Left renal cortex interstitium (tissue), 4 donors: ENCODE measurements at places on chromosomes 12 and 14. TPM values are rescaled to one million over a fixed set of nuclear protein-coding genes. Genes with fewer than 3 reads are reported as not detected.
A peak's percentile ranks its signal among the peaks of the same experiment; 100 is the strongest.

Gene HHIPL1
- 1.8 TPM for polyA plus RNA-seq

- DNase-seq: no peak
These were observed at the start of gene CKB for GRCh38 chr14:103522649-103523574. Gene CKB, minus strand, starts transcription at chr14:103522830. Its CDS starts 337 bp downstream, at chr14:103522493.

DNA sequence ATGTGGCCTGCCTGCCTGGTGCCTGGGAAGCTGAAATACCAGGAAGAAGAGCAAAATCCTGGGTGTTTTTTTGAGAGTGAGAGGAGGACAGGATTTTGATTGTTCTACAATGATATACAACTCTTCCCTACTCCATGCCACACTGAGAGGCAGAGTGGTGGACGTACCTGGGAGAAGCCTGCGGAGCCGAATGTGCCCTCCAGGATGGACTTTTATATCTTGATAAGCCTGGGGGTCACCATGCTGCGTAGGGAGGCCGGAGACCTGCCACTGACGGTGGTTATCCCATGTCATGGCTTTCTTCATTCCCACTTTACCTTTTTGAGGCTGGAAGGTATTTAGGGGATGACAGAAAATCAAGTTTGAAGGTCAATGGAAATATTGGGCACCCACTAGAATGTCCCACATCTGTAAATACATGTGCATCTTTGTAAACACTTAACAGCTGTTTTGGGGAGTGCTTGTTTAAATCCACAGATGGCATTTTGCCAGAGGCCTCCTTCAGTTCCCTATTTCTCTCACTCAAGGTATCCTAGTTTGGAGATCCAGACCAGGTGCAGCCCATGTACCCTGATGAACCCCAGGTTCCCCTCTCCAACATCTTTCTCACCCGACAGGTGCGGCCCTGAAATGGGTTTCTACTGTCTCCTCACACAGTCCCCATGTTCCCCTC, 1.1 kb upstream of the GLT1D1 start:
- DNase-seq: no peak

Gene SPX
- 18.2 TPM for polyA plus RNA-seq

Gene BRF1
- polyA plus RNA-seq: 37.0 TPM

Gene GZMH
- 0.35 TPM for polyA plus RNA-seq

Gene BHLHE41
- polyA plus RNA-seq: 3.1 TPM

DNA sequence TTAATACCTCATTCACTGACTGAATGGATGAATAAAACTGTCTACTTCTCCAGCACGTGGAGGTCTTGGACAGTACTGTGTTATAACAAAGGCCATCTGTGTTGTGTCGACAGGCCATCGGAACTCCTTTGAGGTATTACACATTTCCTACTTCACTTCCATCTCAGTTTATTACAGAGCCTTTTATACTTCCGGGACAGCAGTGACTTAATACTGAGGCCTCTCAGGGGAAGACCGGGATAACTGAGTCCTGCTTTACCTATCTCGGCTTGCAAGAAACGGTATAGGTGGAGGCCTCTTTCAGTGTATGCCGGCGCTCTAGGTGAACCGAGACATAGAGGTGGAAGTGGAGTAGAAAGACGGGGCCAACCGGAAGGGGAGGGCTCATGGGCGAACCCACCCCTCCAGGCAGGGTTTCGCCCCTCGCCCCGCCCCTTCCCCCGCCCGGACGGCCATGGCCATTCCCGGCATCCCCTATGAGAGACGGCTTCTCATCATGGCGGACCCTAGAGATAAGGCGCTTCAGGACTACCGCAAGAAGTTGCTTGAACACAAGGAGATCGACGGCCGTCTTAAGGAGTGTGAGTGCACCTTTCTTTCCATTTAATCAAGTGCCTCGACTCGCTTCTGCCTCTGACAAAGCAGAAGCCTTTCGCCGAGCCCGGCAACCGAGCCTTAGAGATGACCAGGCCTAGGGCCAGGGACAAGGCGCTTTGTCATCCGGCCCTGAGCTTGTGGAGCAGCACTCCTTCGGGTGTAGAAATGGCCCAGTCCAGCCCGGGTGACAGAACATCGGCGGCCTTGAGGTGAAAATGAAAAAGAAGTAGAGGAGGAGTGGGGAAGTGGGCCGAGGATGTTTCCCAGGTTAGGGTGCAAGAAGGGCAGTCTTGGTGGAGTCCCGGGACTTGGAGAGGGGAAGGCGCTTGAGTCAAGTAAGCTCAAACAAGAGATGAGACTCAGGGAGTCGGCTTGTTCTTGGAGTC, at the start of gene PSMC6:
Gene PSMC6 (plus strand): TSS at position 477 of the 983 bp plus-strand sequence. CDS start 20 bp downstream, at position 497.
- peak; percentile 85 for DNase-seq

- no peak for DNase-seq
These were observed 3.0 kb upstream of the RBMS2 start for GRCh38 chr12:56518570-56518969.

Gene GPRC5D
- polyA plus RNA-seq: 0.30 TPM

Gene EML5
- 2.6 TPM for polyA plus RNA-seq

DNA sequence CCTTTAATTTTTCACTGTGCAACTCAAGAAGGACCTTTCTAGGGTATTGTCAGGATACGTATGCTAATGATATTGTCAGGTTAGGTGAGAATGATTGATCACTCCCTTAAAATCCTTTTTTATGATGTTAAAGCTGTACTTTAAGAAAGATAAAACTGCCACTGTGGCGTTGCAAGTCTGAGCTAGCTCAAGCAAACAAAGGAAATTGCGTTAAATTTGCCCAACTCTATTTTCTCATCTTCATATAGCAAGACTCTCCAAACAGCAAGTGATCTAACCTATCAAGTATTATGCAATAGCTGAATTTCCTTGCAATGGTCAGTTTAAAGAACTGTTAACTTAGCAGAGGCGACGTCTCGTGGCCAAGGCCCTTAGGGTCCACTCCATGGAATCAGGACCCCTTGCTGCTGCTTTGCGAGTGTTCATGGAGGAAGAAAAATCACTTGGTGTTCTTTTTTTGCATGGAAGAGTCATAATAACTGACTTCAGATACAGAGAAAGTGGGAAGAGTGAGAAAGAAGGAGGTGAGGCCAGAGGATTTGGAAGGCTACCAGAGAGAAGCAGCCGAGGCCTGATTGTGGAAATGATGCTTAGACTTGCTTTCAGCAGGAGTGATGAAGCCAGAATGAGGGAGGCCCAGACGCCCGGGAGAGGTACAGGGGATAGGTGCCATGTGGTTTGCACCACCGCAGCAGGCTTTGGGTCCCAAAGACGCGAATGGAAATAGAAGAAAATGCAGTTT, 2.5 kb downstream of the TRAF3 start:
- DNase-seq: no peak

DNA sequence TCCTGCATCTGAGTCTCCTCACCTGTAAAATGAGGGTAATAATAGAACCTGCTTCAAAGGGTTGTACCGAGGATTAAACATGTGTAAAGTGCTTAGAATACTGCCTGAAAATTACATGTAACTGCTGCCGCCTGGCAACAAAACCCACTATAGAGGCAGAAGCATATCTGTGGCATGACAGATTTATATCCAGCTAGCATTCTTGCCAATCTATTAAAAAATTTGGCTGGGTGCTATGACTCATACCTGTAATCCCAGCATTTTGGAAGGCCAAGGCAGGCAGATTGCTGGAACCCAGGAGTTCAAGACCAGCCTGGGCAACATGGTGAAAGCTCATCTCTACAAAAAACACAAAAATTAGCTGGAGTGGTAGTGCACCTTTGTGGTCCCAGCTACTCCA, 16.4 kb upstream of the KSR2 start:
- DNase-seq: no peak

DNA sequence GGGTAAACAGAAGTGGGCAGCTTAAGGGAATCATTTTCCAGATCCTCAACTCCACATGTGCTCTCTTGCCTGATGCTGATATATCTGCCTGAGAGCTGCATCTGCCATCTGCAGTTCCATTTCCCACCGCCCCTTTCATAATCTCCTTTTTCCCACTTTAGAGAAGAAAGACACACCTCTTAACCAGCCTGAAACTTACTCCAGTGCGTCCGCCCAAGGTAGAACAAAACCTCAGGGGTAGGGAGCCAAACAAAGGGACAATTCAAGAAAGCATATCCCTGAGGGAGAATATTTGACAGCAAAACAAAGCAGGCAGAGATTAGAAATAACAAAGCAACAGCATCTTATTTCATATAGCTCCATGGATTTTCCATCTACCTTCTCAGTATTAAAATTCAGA, 4.3 kb downstream of the MDM1 start:
- no peak for DNase-seq

Gene APOF
- 0.09 TPM for polyA plus RNA-seq

DNA sequence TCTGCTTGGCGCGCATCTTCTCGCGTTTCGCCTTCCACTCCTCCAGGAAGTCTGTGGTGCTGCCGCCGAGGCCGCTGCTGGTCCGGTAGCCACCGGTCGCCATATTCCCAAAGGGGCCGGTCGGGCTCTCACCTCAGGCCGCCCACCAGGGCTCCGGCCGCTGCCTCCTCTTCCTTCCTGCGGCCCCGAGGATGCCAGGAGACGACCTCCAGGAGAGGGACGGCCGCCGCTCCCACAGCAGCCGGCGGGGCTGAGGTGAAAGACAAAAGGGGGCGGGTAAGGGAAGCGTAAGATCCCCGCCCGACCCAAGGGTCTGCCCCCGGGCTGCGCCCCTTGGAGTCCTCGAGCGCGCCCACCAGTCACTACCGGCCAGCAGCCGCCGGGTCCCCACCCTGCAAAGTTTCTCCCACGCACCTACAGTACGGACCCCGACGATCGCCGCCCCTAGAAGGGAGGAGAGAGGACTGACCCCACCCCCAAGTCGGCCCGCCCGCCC, 574 bp downstream of the PAWR start:
- no peak for DNase-seq

Gene TMEM229B
- polyA plus RNA-seq: 1.8 TPM

DNA sequence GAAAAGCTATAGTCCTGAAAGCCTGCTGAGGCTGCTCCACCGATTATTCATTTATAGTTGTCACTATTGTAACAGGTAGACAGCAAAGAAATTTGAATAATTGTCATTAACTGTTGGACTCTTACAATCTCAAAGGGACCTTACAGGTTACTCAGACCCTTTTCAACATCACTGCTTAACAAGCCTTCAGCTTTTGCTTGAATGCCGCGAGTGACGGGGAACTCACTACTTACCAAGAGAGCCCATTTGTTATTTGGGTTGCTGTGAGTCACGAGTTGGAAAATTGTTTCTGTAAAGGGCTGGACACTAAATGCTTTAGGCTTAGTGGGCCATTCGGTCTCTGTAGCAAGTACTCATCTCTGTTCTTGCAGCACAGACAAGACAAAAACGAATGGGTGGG, 5.9 kb upstream of the TUNAR start:
- DNase-seq: no peak

DNA sequence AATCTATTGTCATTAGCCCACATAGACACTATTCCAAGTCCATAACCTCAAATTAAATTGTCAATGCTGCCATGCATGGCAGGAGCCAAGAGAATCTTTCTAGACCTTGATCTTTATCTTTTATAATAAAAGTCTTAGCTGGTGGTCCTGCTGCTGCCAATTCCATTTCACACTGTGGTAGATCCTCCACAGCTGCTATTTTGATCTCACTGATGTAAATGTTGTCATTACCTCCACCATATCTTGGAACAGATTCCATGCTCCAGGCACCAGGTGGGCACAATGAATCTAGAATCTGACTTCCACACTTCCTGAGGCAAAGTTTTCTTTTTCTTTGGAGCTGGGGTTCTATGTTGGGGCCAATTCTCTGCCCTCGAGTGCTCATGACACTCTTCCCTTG, 161.2 kb downstream of the TMTC3 start:
- DNase-seq: no peak

Gene LTBP2
- polyA plus RNA-seq: 4.9 TPM

GRCh38 chr12:71024827-71025226, 104.3 kb upstream of the PTPRR start:
- no peak for DNase-seq

GRCh38 chr12:118345355-118345754, 27.4 kb downstream of the TAOK3 start:
- DNase-seq: no peak

Gene PPM1H
- 26.8 TPM for polyA plus RNA-seq

Gene IFNG
- not detected for polyA plus RNA-seq

DNA sequence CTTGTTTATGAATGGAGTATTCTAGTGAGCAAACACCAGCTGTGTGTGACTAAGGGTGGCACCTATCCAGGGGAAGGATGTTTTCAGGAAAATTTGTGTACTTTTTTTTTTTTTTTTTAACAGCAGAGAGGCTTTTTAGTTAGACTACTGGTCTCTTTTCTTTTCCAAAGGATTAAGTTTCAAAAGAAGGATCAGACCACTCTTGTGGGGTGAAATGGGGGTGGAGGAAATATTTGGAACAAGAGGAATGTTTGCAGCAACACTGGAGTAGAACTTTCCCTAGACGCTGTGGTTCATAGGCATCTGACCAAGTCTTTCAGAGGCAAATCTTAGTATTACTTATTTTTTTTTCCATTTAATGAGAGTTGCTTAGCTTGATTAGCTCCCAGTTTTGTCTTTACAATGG, 21.1 kb downstream of the NUBPL start:
- no peak for DNase-seq

- no peak for DNase-seq
These were observed 128.6 kb downstream of the ACSS3 start for GRCh38 chr12:81206429-81206828.

DNA sequence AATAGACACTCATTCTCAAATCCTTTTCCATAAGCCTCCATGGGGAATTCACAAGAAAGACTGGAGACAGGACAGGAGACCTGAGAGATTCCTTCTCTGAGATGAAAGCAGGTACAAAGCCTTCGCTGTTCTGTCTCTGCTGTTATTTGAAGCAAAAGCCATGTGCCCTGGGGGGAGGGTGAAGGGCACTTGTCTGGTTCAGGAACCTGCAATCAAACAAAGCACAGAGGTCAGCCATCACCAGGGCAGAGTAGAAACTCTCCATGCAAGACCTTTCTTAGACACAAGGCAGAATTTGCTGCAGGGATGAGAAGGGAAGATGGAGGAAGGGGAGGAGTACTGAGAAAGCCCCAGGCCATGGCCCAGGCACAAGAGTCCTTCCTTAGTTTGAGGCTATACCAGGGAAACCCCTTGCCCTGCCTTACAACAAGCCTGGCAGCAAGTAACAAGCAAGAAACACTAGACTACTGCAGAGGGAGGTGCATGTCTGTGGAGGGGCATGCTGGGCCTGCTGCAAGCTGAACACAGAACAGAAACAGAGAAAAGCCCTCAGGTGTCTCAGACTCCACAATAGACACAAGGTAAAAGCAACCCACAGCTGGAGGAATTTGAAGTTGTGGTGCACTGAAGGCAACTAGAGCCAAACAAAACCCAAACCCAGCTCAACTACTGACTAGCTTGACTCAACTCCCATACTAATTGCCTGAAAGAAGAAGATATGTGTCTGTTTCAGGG, 7.8 kb upstream of the ART4 start:
- no peak for DNase-seq

Gene GALC
- 39.0 TPM for polyA plus RNA-seq

GRCh38 chr14:25833341-25834126, 764.3 kb downstream of the NOVA1 start:
- DNase-seq: no peak

- DNase-seq: no peak
These were observed 41.4 kb downstream of the SPTSSA start for GRCh38 chr14:34420547-34421150.

GRCh38 chr14:56162476-56162875, 44.3 kb downstream of the PELI2 start:
- no peak for DNase-seq

DNA sequence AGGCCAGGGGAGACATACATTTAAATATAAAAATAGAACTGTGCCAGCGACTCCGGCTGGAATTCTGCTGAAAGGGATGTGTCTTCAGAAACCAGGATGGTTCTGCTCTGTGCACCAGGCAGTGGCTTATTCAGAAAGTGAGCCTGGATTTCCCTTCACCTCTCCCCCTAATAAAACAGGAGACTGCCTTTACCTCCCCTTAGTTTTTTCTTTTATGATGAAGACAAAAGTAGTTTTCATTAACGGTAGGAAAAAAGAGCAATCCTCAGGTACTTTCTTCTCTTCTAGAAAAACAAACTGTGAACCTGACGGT, 346 bp downstream of the SLC7A8 start:
- DNase-seq: no peak
